ENCODE measurements at places on chromosomes 2 and 18.

DNA sequence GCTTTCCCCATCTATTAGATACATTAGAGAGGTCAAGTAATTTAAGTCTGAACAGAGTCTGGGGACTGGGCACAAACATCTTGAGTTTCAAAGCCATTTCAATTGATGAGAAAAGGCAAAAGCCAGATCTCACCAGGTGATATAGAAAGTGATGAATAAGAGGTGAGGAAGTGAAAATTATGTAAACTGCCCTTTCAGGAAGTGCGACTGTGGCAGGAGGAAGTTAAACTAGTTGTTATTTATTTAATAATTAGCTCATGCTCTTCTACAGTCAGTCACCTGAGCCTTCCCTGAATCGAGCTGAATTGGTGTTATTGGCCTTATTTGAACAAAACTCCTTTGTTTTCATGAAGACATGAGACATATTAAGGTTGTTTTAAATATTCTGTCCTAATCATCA is 115.1 kb downstream of the CDH20 start:
- DNase-seq = no peak

DNA sequence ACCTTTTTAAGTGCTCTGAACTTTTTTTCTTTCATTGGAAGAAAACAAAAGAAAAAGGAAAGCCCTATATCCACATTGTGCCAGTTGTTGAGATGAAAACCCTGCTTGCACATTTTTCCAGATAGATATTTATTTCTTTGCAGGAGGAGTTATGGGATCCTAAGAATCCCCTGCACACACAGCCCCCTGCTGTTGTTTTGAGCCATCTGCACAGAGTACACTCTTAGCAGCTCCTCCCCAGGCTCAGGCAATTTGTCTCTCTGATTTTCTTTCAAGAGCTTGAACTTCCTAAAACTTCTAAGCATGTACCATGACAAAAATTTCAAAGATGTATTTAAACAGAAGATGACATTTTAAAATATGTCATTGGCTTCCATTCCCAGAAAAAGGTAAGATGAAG is 436.9 kb downstream of the METTL4 start:
- no peak for DNase-seq

DNA sequence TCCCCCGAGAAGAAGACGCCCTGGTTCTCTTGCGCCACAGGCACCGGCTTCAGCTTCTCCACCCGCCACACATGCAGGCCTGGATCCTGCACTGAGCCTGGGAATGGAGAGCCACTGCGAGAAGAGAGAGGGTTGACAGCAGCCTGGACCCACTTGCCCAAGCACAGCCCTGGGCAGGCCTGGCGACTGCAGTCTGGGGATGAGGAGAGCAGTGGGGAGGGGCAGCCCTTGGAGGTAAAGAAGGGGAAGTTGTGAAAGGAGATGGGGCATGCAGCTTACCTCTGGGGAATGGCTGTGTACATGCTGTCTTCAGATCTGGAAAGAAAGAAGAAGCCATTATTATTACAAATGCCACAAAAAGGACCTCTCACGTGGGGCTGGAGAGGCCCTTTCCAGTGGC is 8.3 kb downstream of the CAPG start:
- DNase-seq = no peak

DNA sequence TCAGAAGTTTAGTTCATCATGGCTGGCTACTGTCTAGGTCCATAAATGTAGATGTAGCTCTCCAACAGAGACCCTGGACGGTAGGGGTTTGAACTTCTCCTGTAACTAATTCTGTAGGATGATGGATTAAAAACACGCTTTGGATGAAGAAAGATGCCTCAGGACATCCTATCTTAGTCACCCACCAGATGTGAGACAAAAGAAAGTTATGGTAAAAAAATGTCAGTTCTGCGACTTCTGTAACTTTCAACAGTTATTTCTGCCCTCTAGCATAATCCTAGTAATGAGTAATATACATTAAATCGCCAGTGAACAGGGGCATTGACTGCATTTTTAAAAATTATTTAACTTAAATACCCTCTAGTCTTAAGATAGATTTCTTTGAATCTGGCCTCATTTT is 210.1 kb upstream of the LRATD1 start:
- DNase-seq = no peak

GRCh38 chr2:19185086-19185485 is 173.3 kb downstream of the OSR1 start:
- no peak for DNase-seq

GRCh38 chr2:12715258-12716031 is 1.3 kb upstream of the TRIB2 start:
- DNase-seq = no peak

GRCh38 chr18:8998481-8999217 is 103.8 kb upstream of the NDUFV2 start:
- DNase-seq = no peak

DNA sequence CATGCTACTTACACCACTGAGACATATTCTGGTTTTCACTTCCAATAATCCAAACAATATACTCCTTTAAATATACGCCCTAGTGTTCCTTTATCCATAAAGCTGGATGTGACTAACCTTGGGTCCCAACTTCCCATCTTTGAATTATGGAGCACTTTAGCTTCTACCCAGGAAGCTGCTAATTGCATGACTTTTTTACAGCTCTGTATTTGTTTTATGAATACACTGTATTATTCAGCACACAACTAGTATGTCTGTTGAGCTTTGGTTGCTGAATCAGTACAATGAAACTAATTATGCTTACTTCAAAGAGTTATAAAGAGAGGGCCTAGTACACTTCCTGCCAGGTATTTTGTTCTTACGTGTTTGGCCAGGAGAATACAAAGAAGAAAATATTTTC is 118.5 kb downstream of the BAZ2B start:
- DNase-seq = no peak

DNA sequence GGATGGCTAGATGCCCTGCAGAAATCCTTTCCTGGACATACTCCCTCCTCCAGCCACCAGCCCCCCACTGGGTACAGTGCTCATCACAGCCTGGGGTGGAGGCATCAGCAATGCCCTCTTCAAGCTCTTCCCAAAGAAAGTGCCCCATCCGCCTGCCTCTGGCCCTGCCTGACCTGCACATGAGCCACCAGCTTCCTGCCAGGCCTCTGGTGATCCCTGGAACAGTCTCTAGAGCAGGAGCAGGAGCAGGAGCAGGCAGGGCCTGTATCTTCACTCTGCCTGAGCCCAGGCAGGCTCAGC is 54.1 kb upstream of the CAB39 start:
- DNase-seq = no peak

DNA sequence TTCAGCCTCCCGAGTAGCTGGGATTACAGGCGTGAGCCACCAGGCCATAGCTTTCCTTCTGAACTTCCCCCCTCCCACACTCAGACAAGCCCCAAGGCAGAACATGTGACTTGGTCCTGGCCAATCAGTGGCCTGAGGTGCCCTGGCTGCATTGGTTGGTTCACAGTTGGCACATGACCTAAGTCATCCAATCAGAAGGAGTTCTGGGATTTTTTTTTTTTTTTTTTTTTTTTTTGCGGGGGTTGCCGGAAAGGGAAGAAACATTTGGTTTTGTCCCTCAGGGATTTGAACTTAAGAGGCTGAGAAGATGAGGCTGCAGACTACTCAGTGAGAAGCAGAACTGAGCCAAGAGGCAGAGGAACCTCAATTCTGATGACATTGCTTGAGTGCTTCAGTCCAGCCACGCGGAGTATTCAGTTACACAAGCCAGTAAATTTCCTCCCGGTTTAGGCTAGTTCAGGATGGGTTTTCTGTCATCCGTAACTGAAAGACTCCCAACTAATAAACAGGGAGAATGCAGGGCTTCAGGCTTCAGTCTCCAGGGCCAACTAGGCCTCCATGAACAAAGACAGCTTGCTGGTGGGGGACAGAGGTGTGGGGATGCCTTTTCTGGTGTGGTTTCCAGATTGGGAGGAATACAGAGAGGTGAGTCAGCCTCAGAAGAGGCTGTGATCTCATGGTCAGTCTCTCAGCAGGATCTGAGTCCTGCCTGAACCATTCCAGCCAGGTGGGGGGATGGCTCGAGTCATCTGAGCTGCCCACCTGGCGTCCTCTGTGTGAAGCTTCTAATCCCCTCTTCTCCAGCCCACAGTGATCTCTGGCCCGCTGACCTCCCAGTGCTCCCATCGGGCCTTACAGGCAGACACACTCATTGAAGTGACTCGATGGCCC is 9.2 kb downstream of the PTMA start:
- no peak for DNase-seq

GRCh38 chr18:55321265-55322177 is 266.5 kb downstream of the TCF4 start:
- DNase-seq = peak; percentile 86

Data from fibroblast of skin of left biceps (primary cell).